Left lobe of liver (tissue), 2 donors: ENCODE measurements at places on chromosomes 1 and 21. TPM values are rescaled to one million over a fixed set of nuclear protein-coding genes. Genes with fewer than 3 reads are reported as not detected.
A peak's percentile ranks its signal among the peaks of the same experiment; 100 is the strongest.

DNA sequence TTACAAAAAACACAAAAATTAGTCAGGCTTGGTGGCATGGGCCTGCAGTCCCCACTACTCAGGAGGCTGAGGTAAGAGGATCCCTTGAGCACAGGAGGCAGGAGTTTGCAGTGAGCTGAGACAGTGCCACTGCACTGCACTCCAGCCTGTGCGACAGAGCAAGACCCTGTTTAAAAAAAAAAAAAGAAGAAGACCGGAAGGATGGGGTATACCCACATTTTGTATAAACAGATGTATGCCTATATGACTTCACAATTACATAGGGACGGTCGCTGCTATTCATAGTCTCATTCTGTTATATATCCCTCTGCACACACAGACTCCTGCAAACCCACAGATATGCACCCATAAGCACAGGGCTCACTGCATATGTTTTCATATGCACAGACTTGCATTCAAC lies 12.7 kb downstream of the LCK start:
- no peak for DNase-seq

GRCh38 chr1:38027201-38028104 lies 14.9 kb downstream of the UTP11 start:
- no peak for DNase-seq

DNA sequence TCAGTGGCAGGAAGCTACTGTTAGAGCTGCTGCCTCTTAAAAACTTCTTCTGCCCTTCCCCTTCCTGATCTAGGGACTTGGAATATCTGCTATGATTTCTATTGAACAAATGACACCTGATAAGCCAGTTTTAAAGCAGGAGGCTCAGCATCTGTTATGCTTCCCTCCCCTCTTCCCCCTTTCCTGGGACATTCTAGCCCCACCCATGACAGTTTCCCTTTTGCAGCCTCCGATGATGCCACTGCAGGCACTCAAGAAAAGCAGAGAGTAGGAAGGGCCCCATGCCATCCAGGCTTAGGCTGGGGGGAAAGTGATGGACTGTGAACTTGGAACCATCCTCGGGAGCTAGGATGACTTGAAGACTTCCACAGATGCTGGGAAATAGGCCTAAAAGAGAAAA lies 15.1 kb upstream of the EPB41 start:
- no peak for DNase-seq

- peak; percentile 61 for DNase-seq
These were observed 9.9 kb downstream of the F5 start for GRCh38 chr1:169576241-169576934.

DNA sequence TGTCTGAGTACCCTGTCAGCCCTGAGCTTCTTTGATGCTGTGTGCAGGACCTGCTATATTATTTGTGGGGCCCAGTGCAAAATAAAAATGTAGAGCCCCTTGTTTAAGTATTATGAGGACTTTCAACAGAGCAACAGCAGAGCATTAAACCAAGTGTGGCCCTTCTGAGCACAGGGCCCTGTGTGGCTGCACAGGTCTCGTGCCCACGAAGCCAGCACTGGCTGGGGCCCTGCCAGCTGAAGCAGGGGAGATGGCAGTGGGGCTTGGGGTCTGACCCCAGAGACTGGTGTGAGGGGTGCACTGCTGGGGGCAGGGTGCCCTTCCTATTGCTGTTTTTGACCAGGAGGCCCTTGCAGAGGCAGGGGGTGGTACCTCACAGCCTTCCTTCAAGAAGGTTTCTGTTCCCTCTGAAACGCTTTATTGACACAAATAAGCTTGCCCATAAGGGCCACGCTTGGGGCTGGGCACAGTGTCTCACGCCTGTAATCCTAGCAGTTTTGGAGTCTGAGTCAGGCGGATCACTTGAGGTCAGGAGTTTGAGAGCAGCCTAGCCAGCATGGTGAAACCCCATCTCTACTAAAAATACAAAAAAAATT lies 2.2 kb upstream of the SEMA4A start:
- DNase-seq: no peak

TCHHL1 gene
- total RNA-seq: not detected

HSPB7 gene
- 1.2 TPM for total RNA-seq

S100A12 gene
- 1.2 TPM for total RNA-seq

DNA sequence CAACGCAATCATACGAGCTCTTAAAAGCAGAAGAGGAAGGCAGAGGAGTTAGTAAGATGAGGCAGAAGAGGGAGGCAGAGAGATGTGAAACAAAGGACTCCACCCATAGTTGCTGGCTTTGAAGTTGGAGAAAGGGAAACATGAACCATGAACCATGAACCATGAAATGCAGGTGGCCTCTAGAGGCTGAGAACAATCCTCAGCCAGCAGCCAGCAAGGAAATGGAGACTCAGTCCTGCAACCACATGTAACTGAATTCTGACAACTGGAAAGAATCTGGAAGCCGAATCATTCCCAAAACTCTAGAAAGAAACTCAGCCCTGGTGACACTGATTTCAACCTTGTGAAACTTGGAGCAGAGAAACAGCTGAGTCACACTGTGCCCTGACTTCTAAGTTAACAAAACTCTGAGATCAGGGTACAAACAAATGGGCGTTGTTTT lies 10.1 kb downstream of the DIPK1A start:
- peak; percentile 50 for DNase-seq

HSD3B2 gene
- 0.83 TPM for total RNA-seq

- DNase-seq: no peak
These were observed 42.7 kb downstream of the FAAP20 start for GRCh38 chr1:2151911-2152310.

- DNase-seq: no peak
These were observed 29.7 kb downstream of the ECE1 start for GRCh38 chr1:21260405-21261125.

CLDN17 gene
- not detected for total RNA-seq

- DNase-seq: no peak
These were observed 38.9 kb upstream of the MRPS6 start for GRCh38 chr21:34034369-34035014.

- DNase-seq: no peak
These were observed 292.3 kb downstream of the HHAT start for GRCh38 chr1:210620867-210621488.

DNA sequence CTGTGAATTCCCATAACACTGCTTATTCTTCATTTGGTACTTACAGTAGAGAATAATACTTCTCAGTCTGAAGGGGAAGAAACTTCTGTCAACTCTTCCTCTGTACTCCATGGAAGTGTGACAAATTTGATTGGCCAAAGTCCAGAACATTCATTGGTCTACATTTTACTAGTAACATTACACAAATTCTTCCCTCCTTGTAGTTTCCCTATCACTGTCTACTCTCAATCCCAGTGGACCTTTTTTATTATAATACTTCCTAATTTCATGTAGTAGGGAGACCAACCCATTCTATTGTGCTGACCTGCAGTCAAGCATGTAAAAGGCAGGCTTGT lies 74.7 kb downstream of the ALG6 start:
- no peak for DNase-seq

HCRTR1 gene
- not detected for total RNA-seq

DNA sequence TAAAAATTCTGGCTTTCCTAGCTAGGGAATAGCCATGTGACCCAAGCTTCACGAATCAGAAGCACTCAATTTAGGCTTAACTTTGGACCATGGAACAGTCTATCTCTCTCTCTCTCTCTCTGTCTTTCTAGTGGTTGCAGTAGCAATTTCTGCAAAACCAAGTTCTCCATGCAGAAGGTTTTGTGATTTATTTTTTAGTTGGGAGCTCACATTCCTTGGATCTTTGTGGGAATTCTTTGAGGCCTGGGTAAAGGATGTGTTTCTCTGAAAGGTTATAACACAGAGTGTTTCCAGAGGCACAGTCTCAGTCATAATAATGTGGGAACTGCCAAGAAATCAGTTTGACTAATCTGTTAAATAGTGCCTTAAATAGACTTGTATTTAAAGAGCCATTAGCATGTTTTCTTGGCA lies 112.3 kb upstream of the COL11A1 start:
- DNase-seq: no peak

GRCh38 chr21:45006536-45007095 lies 66.8 kb downstream of the SLX9 start:
- no peak for DNase-seq

- DNase-seq: no peak
These were observed at the start of gene MAEL for GRCh38 chr1:166988974-166989515. Gene MAEL, plus strand, starts transcription at chr1:166989280. Its CDS starts 73 bp downstream, at chr1:166989353.

MFAP2 gene
- 0.45 TPM for total RNA-seq

- no peak for DNase-seq
These were observed 33.6 kb downstream of the SLC37A1 start for GRCh38 chr21:42547001-42547905.

DNA sequence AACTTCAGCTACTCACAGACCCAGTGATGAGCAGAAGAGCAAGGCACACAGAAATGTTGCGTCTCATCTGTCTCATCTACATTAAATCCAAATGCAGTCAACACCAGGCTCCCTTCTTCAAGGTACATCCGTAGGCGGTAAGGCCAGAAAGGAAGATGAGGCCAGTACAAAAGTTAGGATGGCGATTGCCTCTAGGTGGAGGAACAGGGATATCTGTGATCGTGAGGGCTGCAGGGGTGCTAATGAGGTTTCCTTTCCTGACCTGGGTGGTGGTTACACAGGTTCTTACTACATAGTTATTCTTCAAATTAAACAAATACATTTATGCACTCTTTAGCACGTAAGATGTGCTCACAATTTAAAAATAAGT lies 1.4 kb upstream of the MYBPH start:
- DNase-seq: no peak

DNA sequence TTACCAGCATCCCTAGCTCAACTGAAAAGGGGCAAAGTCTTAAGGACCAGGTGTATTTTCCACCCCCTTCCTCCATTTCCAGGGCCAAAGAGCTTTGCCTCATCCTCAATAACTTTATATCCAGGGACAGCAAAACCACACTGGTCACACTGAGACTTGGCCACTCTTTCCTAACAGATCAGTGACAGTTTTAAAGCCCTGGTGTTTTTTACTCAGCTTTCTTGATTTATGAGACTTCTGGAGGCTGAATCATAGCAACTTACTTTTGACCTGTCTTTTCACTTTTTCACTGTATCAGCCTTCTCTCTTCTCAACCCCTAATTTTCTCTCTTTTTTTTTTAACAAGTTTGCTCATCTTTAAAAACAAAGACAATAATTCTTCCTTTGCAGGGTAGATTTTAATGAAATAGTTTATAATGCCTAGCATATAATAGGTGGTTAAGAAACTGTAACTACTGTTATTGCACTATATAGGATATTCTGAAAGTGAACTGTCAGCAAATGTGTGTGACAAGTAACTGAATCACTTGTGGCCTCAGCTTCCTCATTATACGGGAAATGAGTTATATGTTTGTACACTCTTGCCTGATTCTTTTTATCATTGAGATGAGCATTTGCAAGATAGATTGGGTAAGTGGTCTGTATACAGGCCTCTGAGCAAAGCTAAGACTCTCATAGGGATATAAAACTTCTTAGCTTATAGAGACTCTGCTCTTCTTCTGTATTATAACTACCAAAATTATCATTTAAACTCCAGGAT lies 19.7 kb upstream of the DYNLT5 start:
- DNase-seq: no peak

DNA sequence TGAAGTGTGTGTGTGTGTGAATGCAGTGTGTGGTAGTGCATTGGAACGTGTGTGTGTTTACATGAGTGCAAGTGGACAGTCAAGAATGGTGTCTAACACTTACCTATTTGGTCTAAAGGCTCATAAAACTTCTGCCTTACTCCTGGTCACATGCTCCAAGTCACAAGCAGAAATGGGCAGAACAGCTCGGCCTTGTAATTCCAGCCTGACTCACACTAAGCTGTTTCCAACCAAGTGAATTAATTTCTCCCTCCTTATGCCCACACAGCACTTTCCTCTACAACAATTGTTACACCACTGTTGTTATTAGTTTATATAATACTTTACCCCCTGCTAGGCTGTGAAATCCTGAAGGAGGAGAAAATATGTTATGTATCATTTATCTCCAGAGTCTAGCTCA lies 43.8 kb downstream of the DDR2 start:
- DNase-seq: no peak

DDAH1 gene
- 70.6 TPM for total RNA-seq

A3GALT2 gene
- total RNA-seq: not detected

GRCh38 chr1:29236712-29237128 lies 398 bp downstream of the PTPRU start:
- no peak for DNase-seq

DNA sequence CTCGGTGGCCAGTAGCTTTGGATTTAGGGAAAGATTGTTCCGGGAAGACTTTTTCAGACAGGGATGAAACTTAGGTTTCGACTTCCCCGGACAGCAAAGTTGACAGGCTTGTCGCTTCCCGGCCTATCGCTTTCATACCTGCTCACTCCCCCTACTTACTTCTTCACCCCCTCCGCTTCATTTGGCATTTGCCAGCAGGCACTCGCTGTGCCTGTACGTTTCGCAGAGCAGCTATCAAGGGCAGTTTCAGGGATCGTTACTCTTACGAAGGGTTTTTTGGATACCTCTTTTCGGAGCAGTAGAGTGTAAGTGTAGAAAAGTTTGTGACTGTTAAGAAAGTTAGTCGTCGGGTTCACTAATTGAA lies 393 bp downstream of the BLZF1 start:
- no peak for DNase-seq
